ELR (cell line): ENCODE measurements at places on chromosomes 16 and 17.

GRCh38 chr16:72400257-72401083 lies 228.5 kb upstream of the PMFBP1 start:
- peak; percentile 67 for DNase-seq

DNA sequence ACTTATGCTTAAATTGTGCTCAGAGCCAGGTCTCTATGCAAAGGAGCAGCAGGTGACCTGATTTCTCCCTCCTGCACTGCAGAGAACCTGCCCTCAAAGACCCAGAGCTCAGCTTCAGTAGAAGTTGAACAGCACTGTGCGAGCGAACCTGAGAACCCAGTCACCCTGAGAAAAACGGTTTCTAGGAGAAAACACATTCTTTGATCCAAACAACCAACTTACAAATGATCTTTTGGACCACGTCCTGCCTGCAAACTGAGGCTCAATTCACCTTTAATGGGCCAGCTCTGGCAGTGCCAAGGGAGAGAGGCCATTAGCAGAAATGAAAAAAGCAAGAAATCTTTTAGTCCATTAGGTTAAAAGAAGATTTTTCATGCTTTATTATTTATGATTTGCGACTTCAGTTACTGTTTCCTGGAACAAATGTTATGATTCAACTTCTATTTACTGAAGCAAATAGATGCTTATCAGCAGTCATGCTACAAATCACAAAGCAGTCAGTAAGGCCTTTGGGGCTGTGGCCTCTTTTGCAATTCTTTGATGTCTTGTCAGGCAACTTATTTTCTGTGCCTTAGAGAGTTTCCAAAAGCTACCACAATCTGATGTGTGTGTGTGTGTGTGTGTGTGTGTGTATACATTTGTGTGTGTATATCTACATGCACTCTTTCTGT lies 65.7 kb upstream of the LRRC37A3 start:
- peak; percentile 62 for DNase-seq

DNA sequence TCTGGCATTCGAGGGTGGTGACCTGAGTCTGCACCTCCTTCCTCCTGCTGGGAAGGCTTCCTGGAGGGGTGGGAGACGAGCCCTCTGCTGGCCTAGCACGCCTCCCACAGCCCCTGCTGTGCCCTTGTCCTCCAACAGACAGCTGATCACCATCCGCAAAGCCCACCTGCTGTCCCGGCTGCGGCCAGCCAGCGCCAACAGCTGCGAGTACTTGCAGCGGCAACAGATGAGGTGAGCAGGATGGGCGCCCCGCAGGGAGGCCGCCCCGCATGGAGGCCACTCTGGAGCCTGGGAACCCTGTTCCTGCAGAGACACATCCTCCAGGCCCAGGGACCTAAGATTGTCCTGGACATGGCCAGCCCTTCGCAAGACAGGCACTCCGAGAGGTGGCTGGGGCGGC lies 21.6 kb downstream of the UBALD1 start:
- DNase-seq, result no peak

DNA sequence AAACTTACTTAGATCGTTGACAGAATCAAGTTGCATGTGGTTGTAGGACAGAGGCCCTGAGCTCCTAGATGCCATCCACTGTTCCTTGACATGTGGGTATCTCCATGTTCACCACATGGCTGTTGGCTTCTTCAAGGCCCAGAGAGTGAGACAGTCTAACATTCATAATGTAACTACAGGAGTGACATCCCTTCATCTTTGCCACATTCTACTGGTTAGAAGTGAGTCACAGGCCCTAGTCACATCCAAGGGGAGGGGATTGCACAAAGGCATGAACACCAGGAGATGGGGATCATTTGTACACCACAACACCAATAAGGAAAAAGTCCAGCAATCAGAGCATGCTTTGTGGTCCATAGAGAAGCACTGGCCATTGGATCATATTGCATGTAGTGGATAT lies 56.6 kb downstream of the WSCD1 start:
- no peak for DNase-seq

DNA sequence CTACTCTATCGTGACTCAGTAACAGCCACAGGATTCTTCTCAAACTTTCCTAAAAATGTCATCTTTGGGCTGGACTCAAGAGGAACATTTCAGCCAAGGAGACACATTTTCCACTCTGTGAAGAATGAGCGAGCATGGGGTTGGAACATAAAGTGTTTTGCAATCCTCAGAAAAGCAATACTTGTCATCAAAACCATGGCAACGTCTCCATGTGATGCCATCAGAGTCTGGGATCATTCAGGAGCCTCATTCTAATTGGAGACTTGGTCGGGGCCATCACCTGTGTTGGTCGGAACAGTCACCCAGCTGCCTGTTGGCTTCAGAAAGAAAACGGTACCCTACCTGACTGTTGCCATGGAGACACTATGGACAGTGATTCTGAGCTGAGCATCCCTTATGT lies 25.5 kb downstream of the MYOCD start:
- DNase-seq, result no peak

- DNase-seq, result peak; percentile 84
Measured at GRCh38 chr17:40443196-40443987, at the start of gene IGFBP4. IGFBP4 (plus strand) TSS chr17:40443450; CDS start chr17:40443736, 286 bp downstream.

DNA sequence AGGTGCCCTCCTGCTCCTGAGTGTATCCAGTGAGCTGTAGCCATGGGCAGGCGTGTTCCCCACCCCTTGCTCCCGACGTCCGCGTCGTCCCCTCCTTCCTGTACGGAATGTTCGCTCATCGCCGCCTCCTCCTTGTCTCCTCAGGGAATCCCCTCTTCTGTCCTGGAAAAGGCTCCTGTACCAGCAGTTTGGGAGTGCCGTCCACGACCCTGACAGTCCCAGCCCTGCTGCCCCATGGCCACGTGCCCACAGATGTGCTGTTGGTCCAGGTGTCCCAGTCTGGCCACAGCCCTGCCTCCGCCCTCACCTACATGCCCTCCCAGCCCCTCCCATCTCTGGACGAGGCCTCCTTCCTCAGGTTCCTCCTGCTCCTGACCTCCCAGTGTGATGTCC lies 30.2 kb downstream of the OR1D5 start:
- DNase-seq, result no peak

DNA sequence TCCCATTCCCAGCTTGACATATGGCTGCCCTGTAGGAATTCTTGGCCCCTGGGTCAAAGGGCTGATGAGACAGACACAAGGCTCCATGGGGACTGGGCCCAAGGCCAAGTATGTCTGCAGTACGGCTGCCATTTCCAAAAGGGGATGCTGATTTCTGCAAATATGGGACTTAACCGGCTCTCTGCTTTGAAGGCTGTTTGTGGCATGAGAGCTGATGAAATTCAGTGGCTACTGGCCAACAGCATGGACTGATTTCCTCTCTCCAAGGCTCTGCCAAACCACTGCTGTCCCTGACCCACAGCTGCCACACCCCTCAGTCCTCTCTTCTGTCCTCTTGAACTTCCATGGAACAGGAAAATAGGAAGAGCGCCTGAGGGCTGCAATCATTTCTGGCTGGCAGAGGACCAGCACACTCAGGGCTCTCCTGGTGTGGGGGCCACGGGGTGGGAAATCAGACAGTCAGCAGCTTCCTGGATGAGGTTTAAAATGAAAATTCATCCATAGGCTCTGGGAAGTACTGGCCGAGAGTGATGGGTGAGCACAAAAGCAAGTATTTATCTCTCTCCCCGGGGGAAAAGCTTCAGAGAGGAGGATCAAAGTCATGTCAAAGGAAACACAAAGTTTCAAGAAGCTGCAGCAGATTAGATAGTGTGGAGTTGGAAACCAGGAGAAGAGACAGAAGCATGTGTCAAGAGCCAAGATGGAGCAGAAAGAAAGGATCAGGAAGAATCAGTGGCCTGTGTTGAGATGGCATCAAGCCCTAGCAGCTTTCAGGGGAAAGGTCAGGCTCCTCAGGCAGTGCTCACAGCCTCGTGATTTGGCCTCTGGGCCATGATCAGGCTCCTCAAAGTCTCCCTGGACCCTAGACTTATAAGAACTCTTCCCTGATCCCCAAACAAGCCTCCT lies 64.1 kb upstream of the SREBF1 start:
- DNase-seq, result peak; percentile 93

- DNase-seq, result no peak
Measured at GRCh38 chr17:77676237-77676661, 282.3 kb upstream of the TNRC6C start.

DNA sequence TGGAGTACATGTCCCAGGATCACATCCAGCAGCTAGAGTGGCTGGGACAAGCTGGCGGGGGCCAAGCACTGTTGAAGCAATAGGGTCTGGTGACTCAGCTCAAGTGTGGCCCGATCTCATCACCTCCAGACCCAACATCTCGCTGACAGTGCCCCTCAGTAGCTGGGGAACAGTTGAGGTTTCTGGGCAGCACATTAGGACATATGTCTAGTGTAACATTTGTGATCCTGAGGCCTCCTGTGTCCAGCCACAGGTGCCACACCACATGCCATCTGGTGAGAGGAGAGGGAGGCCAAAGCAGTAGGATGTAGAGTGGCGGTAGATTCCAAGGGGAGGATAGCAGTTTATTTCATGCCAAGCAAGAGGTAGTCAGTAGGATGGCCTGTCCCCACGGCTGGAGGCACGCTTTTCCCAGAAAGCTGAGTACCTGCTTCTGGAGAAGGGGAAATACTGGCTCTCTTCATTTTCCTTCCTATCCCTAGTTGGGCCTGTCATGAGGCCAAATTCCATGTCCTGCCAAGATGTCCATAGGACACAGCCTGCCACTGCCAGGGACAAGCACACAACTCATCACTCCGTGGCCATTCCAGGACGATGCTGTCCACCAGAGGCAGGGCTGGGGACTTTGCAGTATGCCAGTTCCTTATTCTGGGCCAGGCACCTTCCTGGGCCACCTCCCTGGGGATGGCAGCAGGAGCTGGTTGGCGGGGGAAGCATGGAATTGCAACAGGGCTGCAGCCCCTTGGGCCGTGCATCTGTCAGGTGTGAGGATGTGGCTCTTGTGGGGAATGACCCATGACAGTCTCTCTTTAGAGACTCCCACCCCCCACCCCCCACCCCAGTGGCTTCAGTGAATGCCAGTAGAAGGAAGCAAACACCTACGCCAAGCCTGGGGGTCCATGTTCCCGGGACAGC lies 24.0 kb downstream of the GGA3 start:
- DNase-seq, result no peak

DNA sequence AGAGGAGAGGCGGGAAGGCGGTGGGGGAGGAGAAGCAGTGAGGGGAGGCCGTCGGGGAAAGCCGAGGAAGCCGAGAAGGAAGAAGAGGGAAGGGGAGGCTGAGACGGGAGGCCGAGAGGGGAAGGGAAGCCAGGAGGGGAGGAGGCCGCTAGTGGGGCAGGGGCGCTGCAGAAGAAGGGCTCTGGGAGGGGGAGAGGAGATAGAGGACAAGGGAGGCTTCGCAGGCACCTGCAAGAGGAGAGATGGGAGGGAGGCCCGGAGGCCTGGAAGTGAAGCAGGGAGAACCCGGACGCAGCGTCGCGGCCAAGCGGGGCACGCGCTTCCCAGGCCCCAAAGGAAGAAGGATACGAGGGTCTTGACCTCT lies 2.3 kb downstream of the C17orf58 start:
- peak; percentile 37 for DNase-seq

GRCh38 chr17:73419051-73419450 lies 107.2 kb upstream of the CDC42EP4 start:
- DNase-seq, result no peak

GRCh38 chr17:78117027-78117981 lies 11.3 kb downstream of the TMC6 start:
- no peak for DNase-seq

- no peak for DNase-seq
Measured at GRCh38 chr17:6711681-6712057, 1.5 kb downstream of the SLC13A5 start.

DNA sequence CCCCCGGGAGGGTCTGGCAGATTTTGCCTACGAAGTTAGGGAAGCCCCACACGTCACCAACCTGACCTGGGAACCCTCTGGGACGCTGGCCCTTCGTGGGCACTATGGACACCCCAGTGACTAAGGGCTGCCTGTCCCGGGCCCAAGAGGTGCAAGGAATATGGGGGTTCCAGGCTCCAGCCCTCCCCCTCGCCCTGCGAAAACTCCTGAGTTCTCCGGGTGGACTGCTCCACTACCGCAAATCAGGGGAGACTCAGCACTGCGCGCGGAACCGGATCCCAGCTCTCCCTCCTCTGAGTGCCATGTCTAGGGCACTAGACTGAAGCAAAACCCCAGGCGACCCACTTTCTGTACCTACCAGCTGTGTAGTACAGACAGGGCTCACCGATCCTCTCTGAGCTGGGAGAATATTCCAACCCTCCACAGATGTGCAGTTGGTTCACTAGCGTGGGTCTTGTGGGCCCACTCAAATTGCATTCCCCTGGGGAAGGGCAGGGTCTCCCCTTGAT lies at the start of gene ARL5C:
Gene ARL5C (minus strand): TSS at position 321 of the 509 bp plus-strand sequence. CDS start 401 bp downstream, outside the sequence.
- no peak for DNase-seq

DNA sequence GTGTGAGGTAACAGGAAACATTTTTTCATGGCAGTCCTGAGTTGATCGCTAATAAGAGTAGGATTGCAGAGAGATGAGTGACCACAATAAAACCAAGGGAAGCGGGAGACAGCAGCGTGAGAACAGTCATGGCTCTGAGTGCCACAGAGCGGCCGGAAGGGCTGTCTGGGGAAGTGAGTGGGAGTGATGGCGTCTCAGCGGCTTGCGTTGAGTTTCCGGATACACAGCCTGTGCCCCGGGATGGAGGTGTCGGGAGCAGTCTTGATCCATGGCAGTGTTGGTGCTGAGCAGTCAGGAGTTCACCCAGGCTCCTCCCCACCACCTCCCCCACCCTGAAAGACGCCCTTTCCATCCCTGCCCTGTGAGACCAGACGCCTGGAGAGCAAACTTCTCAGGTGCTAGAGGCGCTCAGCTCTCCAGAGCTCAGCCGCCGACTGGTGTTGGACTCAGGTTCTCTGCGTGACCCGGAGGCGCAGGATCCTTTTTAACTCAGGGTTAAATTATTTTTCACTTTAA lies 59.8 kb downstream of the BANP start:
- no peak for DNase-seq
